ENCODE measurements at places on chromosomes 13 and 19.

GRCh38 chr13:23928985-23929384, 31.7 kb upstream of the C1QTNF9B start:
- DNase-seq, result no peak

- no peak for DNase-seq
These were observed 40.7 kb upstream of the DOCK9 start for GRCh38 chr13:99018418-99019180.

GRCh38 chr19:28505933-28506332, 707.0 kb downstream of the UQCRFS1 start:
- no peak for DNase-seq

GRCh38 chr19:29858000-29858596, 46.3 kb downstream of the CCNE1 start:
- peak; percentile 35 for DNase-seq

- no peak for DNase-seq
These were observed 170.8 kb downstream of the NUFIP1 start for GRCh38 chr13:44818428-44818827.

DNA sequence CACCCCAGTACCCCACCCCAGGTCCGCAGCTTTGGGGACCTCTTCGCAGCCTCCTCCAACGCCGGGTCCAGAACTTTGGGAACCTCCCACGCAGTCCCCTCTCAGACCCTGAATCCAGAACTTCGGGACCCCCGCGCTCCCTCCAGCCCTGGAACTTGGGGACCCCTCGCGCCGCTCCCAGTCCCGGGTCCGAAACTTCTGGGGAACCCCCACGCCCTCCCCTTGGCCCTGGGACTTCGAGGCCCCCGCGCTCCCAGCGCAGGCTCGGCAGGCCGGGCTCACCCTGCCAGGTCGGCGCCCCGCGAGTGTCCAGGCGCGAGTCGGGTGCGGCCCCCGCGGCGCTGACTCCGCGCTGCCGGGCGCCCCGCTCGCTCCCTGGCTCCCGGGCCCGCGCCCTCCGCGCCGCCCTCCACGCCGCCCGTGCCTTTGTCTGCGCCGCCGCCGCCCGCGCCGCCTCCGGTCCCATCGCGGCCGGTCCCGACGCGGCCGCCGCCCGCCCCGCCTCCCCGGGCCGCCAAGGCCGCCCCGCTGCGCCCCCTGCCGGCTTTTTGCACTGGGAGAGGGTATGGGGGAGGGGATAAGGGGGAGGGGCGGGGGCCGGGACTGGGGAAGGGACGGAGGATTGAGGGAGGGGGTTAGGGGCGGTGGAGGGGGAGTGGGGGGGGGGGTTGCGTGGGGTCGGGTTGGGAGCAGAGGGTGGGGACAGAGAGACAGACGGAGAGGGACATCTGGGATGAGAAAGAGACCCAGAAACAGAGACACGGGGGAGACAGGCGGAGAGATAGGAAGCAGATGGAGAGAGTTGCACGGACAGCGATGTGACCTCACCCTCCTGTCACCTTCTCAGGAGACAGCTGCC, at the start of gene HOMER3:
Gene HOMER3 (minus strand): TSS at position 449 of the 859 bp plus-strand sequence. CDS start 2,235 bp downstream, outside the sequence.
- peak; percentile 75 for DNase-seq

- DNase-seq, result no peak
These were observed 181.8 kb downstream of the TBC1D4 start for GRCh38 chr13:75299913-75300862.
